ENCODE measurements at places on chromosomes 2 and 18.

GRCh38 chr18:1774261-1774660 is 797.0 kb downstream of the METTL4 start:
- DNase-seq = no peak

- no peak for DNase-seq
Observed at GRCh38 chr2:34069604-34070003, 470.5 kb upstream of the FAM98A start.

- no peak for DNase-seq
Observed at GRCh38 chr2:175383286-175383685, 201.8 kb upstream of the ATP5MC3 start.

GRCh38 chr2:64913357-64913869 is 75.8 kb upstream of the SLC1A4 start:
- no peak for DNase-seq

- DNase-seq = no peak
Observed at GRCh38 chr2:123648956-123649355, 376.1 kb upstream of the CNTNAP5 start.

DNA sequence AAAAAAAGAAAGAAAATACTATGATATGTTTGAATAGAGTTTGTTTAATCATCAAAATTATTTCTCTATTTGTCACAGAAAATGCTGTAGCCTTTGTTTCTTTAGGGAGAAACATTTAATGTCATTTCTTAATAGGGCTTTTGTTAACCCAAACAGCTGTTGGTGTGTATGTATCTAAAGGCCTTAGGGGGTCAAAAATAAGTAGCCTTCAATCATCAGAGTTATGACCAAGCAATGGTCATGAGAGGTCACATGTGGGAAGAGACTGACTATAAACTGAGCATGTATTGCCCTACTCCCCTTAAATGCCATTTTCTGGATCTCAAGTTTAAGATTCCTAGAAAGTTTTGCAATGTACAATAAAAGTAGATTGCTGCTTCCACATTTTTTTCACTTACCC is 22.7 kb downstream of the HNMT start:
- no peak for DNase-seq

DNA sequence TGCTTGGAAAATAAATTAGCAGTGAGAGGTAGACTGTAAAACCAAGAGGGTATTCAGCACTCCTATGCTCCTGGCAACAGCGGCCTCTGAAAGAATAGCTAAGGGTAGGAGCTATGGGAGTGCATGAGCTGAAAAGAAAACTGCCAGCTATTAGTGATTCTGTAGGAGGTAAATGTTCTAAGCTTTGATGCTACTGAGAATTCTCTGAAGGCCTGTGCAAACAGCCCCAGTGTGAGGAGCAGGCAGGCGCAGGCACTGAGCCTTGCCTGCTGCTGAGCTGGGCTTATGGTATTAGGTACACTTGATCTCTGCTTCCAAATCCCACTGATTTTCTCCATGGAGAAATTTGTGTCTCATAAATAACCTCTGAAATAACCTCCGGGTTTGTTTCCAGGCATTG is 86.7 kb downstream of the NYAP2 start:
- no peak for DNase-seq

DNA sequence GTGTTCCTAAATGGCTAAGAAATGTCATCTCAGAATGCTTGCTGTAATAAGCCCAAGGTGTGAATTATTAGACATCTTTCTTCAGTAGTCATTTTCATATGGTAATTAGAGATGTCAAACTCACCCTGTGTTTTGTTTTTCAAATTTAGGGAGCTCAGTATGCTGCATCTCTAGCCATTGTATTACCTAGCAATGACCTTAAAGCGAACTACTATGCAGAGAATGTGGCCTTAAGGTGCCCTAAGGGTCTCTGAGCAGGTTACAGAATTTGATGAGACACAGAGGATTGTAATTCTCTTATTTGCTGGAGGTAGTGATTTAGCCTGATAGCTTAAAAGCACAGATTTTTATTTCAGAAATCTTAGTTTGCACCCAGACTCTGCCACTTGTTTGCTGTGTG is 1052.6 kb upstream of the DDX18 start:
- no peak for DNase-seq

GRCh38 chr2:133092571-133092970 is 422.6 kb upstream of the LYPD1 start:
- no peak for DNase-seq

GRCh38 chr2:118773826-118774225 is 73.6 kb downstream of the EN1 start:
- DNase-seq = no peak

DNA sequence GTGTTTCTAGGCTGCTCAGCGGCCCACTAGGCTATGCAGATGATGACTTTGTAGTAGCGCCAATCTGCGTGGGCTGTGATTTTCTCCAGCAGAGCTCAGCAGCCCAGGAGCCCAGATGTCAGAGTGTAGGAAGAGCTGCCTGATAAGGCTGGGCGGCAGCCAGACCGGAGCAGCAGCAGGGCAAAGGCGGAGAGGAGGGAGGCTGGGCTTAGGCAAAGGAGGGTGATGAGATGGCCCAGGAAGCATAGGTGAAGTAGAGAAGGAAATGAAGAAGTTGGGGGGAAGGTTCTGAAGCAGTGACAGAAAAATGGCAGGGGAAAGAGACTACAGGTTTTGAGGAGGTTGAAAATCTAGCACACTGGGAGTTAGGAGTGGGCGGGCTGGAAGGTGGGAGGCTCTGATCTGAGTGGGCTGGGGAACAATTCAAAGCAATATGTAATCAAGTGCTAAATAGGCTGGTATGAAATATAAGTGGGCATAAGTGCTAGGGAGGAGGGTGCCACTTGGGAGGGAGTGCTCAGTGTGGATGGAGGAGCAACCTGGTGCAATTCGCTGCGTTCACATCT is 50.6 kb upstream of the STPG4 start:
- no peak for DNase-seq

- no peak for DNase-seq
Observed at GRCh38 chr18:72868585-72869225, 918 bp upstream of the NETO1 start.

- DNase-seq = no peak
Observed at GRCh38 chr2:236584521-236585384, 15.1 kb downstream of the ACKR3 start.

DNA sequence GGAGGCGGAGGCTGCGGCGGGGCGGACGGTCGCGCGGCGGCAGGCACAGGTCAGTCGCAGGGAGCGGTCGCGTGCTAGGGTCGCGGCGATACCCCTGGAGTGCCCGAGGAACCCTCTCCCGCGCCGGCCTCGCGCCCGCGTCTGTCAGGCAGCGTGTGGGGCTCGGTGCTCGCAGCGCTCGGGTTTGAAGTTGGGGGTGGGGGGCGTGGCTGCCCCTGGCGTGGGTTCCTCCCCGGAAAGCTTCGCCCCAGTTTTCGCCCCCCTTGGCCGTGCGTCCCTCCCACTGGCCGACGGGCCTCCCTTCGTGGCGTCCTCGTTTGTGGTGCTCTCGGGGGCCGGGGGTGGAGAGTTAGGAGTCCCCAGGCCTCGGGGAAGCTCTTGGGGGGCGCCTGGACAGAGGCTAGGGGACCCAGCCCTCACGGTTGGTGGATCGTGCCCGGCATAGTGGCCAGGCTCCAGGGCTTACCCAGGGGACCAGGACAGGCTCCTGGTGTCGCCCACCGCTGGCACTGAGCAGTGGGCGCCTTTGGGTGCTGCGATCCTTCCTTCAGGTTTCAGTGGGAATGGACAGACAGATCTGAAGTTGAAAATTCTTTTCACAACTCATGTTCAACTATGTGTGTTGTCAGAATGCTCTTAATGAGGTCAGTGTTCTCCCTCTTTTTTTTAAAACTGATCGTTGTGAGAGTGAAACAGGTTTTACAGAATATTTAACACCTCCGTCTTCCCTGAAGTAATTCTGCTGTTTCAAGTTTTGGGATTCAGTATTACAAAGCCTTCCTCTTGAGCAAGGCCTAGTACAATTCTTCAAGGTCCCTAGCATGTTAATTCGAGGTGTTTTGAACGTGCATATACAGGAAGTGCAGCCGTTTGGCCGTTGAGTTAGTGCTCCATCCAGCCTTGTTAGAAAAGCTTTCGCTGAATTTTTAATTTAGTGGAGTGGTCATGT is 604 bp downstream of the RALBP1 start:
- peak; percentile 22 for DNase-seq

- no peak for DNase-seq
Observed at GRCh38 chr18:12880541-12880910, 3.5 kb downstream of the PTPN2 start.

DNA sequence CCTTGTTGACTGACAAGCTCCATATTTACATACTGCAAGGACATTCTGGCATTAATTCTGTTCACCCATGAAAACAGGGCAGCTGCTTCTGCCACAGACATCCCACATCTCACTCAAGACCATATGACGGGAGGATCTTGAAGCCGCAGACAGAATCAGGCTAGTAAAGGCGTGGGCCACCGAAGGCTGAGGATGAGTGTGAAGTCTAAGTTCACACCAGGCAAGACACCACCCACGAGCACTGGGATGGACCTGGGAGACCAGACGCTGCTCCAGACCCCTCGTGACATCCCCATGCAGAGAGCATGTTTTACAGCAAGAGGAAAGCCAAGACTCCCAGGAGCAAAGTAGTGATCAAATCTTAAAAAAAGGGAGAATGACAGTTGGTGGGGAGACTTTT is 3.2 kb downstream of the FHL2 start:
- DNase-seq = no peak

DNA sequence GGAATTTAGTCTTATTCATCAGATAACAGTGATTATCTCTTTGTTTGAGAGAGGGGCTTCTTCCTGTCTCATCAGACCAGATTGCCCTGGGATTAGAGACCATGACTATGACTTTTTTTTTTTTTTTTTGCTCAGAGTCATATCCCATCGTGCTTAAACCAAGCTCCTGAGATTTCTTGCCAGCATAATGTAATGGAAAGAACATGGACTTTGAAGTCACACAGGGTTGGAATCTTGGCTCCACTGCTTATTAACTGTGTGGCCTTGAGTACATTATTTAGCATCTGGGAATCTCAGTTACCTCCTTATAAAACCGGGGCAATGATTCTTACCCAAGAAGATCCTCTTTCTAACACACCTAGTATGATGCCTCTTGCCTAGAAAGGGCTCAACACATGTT is 268.3 kb downstream of the DYSF start:
- DNase-seq = no peak

- no peak for DNase-seq
Observed at GRCh38 chr2:226622484-226622883, 177.1 kb downstream of the IRS1 start.

- DNase-seq = no peak
Observed at GRCh38 chr2:236350426-236350825, 86.2 kb upstream of the ASB18 start.

DNA sequence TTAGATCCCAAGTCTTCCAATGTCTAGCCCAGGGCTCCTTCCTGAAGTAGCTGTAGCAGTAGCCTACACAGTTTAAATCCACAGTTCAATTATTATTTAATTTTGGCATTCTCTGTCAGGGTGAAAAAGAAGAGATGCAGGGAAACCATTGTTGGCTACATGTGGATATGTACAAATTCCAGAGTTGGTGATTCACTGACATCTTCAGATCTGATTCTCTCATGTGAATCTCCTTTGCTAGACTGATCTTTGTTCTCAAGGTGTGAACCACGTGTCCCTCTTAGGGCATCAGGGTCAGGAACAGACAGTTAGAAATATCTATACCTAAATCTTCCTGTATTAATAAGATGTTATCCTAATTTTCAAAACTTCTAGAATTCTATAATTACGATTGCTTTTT is 36.7 kb downstream of the ADCYAP1 start:
- no peak for DNase-seq

GRCh38 chr2:229689307-229689839 is 25.0 kb downstream of the DNER start:
- DNase-seq = no peak

DNA sequence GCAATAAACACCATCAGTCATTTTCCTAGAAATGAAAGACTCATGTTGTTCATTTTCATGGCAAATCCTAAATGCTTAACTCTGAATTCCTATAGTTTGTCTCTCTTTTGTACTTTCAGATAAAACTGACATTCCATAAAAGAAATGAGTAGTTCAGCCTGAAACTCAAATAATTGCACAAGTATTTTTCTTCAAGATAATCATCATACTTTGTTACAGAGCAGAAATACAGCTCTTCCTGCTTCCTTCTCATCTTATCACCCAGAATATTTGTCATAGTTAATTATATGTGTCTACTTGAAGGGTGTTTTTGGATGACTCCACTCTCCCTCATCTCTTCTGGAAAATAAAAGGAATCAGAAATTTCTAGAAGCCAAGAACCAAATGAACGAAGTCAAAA is 141.1 kb downstream of the HNMT start:
- DNase-seq = no peak

- no peak for DNase-seq
Observed at GRCh38 chr2:98372121-98372520, 25.9 kb downstream of the CNGA3 start.

DNA sequence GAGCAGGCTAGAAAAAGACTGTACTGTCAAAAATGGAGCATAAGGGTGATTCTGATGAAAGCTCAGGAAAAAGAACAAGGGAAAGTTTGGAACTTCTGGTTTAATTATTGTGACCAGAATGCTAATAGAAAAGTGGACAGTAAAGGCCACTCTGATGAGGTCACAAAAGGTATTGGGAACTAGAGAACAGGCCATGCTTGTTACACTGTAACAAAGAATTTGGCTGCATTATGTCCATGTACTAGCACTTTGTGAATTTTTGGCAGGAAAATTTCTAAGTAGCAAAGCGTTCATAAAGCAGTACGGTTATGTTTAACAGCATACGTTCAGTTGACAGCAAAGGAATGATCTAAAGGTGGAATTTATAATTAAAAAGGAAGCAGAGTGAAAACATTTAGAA is 418.6 kb downstream of the TRIB2 start:
- no peak for DNase-seq

DNA sequence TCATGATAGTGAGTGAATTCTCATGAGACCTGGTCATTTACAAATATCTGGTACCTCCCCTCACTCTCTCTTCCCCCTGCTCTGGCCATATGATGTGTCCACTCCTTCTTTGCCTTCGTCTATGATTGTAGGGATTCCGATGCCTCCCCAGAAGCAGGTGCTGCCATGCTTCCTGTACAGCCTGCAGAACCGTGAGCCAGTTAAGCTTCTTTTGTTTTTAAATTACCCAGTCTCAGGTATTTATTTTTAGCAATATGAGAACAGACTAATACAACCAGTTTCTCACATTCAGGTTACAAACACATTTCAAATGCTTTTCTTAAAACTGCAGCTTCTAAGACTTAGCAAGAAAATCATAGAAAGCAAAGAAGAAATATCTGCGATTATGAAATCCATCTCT is 321.2 kb upstream of the CDH7 start:
- DNase-seq = no peak

- DNase-seq = peak; percentile 1
Observed at GRCh38 chr2:88590998-88591613, 36.2 kb downstream of the EIF2AK3 start.
